ENCODE measurements at places on chromosomes 6 and 20. TPM values are rescaled to one million over a fixed set of nuclear protein-coding genes. Genes with fewer than 3 reads are reported as not detected.

GRCh38 chr6:6749702-6750491 is 161.4 kb downstream of the LY86 start:
- DNase-seq, result no peak

DNA sequence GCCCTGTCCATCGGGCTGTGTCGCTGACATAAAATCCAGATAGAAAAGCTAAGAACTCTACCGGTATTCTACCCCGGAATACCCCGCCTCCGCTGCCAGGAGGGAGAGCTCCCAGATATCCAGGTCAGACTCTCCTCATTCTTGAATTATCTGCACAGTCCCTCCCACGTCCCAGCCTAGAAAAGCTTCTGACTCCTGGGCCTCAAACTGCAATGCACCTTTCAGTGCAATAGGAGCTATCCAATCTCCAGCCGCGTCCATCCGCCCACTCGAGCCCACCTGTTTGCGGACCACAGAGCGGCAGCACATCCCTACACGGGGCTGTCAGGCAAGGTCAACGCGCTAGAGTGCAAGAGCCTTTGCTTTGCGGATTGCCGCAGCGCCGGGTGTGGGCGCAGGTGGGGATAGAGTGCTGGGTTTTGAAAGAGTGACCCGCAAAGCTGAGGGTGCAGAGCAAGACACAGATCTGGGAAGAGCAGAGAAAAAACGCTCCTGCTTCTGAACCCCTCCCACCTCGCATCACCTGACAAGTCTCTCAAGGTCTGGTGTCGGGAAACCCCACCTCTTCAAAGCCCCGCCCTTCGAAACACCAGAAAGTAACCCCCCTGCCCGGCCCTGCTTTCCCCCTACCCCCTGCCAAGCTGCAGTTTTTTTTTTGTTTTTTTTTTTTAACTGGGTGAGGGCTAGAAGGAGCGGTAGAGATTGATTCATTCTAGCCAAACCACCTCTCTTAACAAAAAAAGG is 1.3 kb downstream of the TAPBP start:
- no peak for DNase-seq

HLA-DPB1 gene
- 52.3 TPM for total RNA-seq

DNA sequence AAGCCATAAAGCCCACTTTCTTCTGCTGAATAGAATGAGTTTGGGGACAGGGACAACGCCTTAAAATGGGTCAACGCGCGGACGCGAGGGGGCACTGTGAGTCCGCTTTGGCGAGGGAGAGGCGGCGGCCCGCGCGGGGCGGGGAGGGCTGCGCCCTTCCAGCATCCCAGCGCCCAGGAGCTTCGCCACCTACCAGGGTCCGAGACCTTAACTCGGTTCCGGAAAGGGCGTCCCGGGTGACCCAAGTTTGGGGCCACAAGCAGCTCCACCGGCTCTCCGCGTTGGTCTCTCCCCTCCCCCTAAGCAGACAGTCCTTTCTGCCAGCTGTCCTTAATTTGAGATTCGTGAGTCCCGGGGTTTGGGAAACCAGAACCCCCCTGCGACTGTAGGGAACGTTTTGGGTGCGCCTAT is 1.8 kb upstream of the SAMD5 start:
- no peak for DNase-seq

GRCh38 chr6:38476141-38476540 is 163.6 kb downstream of the BTBD9 start:
- no peak for DNase-seq

- DNase-seq, result no peak
Measured at GRCh38 chr6:159739341-159739740, 12.0 kb downstream of the WTAP start.

DNA sequence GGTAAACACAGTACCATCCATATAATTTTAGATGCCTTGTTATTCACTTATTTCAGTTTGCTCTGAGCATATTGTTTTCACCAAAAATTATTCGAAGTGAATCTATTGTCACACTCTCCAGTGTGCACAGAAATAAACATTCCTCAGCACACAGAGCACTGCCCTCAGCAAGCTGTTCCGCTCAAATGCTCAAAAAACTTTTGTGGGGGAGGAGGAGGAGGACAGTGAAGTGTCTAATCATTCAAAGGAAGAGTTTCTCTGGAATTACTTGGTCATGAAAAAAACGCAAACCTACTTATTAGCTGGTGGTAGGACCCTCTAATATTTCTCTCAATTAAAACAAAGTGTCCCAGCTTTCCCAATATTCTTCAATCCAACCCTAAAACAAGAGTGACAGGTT is 88.3 kb downstream of the DTNBP1 start:
- DNase-seq, result no peak

GRCh38 chr6:436308-437036 is 44.9 kb downstream of the IRF4 start:
- DNase-seq, result no peak

GCNT2 gene
- total RNA-seq, result 31.2 TPM

ABT1 gene
- total RNA-seq, result 23.7 TPM

C6orf15 gene
- 0.29 TPM for total RNA-seq

LST1 gene
- total RNA-seq, result not detected

DNA sequence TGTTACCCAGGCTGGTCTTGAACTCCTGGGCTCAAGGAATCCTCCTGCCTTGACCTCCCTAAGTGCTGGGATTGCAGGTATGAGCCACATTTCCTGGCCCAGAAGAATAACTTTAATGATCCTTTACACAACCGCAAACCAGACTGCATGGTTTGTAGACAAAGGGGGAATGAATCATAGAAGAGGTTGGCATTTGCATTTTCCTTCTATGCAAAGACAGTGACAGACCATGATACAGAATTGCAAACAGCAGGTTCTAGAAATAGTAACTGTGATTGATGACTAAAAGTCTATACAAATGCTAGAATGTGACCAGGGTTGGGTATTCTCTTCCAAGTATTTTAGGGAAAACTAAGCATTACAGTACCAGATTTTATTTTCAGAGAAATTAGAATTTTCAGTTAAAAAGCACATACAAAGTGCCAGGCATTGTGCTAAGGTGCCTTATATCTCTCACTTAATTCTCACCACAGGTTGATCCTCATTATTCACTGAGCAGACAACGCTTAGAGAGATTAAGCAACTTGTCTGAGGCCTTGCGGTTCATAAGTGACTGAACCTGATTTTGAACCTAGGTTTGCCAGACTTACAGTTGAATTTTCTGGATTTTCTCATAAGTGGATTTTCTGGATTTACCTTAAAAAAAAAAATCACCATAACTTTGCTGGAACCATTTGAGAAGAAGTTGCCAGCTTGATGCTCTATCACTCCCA is 146.6 kb downstream of the ZFAND3 start:
- DNase-seq, result peak; percentile 45

DNA sequence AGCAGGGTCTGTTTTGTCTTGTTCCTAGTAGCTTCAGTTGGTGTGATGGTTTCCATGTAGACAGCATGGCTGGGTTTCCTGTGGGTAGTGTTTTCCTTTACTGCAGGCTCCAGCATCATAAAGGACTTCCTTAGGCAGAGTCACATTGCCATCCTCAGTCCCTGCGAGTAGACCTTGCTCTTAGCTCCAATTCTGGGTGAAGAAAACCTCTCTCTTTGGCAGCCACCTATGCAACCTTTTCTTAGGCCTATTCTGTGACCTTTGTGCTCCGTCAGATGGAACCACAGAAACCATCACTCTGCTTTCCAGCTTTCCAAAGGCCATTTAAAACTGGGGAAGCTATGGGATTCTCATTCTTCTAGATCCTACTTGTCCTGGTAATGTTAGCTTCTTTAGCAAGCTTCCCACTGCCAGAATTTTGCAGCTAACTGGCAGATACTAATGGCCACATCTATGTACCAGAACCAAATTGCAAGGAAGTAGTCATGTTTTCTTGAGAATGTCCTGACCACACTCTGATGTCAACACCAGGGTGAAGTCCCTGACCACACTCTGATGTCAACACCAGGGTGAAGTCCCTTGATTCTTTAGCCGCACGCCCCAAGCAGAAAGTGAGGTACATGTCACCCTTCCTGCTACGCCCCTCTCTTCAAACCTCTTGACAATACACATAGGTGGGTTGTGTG is 646.6 kb upstream of the HS3ST5 start:
- DNase-seq, result no peak

DNA sequence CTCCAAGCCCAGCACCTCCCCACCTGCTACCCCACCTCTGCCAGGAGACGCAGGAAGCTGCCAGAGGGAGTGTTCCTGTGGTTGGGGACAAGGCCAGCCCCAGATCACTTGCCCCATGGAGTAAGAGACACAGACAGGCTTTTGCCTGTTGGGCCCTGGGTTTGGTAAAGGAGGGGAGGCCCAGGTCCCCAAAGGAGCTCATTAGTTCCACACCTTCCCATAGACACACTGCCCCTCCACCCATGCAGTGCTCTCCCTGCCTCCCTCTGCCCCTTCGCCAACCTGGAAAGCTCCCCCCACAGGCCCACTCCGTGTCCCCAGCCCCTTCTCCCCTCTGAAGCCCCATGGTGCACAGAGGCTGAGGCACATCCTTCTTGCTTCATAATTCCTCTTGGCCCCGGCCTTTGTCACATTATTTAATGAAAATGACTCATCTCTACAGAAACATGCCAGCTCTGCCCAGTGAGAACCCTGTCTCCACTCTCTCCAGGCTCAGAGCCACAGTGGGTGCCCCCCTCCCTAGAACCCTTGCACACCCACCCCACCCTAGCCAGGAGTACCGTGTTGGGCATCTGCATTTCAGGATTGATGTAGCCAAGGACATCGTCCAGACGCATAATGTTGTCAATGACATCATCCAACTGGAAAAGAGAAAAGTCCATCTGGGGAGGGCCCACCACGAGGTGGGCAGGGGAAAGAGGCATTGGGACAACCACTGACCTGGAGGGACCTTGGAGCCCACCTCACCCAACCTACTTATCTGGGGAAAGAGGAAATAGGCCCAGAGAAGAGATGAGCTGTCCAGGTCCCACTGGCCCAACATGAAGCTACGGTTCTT is 46.0 kb downstream of the TFEB start:
- DNase-seq, result no peak

GPR6 gene
- not detected for total RNA-seq

- DNase-seq, result no peak
Measured at GRCh38 chr6:23499549-23499948, 626.5 kb upstream of the NRSN1 start.

DNA sequence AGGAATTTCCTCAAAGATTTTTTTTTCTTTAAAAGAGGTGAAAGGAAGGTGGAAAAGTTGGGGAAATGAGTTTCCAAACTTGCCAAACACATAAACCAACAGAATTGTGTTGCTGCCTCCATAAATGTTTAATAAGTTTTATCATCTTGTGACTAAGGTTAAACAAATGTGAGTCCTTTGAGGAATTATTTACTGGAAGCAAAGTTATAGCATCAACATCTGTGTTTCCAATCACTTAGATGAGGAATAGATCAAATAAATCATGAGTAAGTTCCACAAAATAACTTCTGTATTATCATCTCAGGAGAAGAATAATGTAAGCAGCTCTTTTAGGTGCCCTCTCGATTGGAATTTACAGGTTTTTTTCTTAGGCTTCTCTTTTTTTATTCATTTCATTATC is 20.5 kb downstream of the TSHZ2 start:
- DNase-seq, result no peak

- no peak for DNase-seq
Measured at GRCh38 chr6:2528156-2528555, 222.6 kb downstream of the MYLK4 start.

ERVFRD-1 gene
- total RNA-seq, result not detected

DNA sequence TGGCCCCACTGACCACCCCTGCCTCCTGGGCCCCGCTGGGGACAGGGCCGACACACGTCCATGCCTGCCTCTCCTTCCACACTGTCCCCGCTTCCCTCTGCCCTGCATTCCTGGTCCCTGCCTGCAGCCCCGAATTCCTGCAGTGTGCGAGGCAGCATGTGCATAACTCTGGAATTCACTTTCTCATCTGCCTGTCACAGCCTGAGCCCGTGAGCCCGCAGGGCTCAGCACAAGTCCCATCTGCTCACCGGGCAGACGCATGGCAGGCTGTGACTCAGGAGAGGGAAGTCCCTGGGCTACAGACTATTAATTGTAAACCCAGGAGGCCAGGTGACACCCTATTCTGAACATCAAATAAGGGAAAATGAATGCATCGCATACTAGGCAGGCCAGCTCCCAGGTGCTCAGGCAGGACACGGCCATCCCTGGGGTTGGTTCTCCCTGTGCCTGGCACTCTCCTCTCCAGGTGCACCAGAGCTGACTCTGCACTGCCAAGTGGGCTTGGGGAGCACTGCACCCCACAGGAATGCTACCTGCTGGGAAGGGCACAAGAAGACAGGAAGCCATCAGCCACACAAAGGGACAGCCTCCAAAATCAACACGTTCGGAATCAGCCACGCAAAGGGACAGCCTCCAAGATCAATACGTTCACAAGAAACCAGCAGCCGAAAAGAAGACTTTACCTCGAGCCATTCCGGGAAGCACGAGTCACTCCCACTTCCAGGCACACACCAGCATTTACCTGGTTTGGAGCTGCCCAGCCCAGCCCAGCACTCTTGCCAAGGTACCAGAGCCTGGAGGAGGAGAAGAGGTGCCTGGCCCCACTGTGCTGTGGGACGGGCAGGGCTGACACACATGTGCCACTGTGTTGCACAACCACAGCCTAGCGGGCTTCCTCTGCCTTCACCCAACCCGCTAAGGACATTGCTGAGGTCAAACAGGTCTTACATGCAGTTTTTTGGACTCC is 65.9 kb downstream of the DLL1 start:
- DNase-seq, result no peak

FAM83C gene
- not detected for total RNA-seq

DNA sequence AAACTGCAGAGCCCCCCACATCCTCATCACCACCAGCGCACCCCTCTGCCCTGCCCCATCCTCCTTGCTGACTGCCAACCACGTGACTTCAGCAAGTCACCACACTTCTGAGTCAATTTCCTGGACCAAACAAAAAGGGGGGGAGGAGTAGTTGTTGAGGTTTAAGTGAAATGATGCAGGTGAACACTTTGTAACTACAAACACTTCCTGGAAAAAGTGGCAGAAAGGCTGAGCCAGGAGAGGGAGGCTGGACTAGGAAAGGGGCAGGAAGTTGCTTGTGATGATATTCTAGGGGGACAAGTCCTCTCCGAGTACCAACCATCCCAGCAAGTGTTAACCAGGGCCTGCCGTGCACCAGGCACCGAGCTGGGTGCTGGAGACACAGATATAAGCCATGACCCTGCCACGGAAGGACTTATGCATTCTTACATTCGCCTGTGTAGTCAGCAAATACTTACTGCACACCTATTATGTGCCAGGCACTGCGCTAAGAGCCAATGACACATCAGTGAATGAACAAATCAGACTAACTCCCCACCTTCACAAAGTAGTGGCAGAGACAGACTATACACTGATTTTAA is 67.3 kb downstream of the PREX1 start:
- DNase-seq, result no peak

GRCh38 chr6:149056777-149057463 is 260.6 kb upstream of the TAB2 start:
- no peak for DNase-seq

DNA sequence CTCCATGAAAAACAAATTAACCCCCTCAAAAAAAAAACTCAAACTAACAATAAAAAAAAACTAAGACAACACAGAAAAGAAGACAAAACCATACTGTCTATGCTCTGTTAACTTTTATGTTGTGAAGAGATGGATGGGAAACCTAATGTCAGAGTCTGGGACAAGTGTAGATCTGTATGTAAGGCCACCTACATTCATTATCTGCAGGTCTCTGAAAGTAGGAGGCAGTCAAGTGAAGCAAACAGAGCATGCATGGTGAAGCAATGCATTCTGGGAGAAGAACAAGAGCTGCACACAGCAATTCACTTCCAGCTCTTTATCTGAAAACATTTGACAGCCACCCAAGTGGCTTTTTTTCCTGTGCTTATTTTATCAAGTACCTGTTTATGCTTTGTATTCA is 452.0 kb downstream of the EPHA7 start:
- DNase-seq, result no peak

LY6G5C gene
- 1.1 TPM for total RNA-seq

PPP1R16B gene
- total RNA-seq, result not detected

All from epithelial cell of proximal tubule (primary cell).